ENCODE measurements at places on chromosomes 5 and 9. TPM values are rescaled to one million over a fixed set of nuclear protein-coding genes. Genes with fewer than 3 reads are reported as not detected.

GRCh38 chr5:134568337-134568700 is 42.8 kb downstream of the JADE2 start:
- DNase-seq, result no peak

GPX3 gene
- not detected for total RNA-seq

TRPM3 gene
- total RNA-seq, result not detected

FAXDC2 gene
- total RNA-seq, result not detected

PLPP7 gene
- total RNA-seq, result not detected

All from Karpas-422 (cell line).